ENCODE measurements at places on chromosomes 1 and 21. TPM values are rescaled to one million over a fixed set of nuclear protein-coding genes. Genes with fewer than 3 reads are reported as not detected.

DNA sequence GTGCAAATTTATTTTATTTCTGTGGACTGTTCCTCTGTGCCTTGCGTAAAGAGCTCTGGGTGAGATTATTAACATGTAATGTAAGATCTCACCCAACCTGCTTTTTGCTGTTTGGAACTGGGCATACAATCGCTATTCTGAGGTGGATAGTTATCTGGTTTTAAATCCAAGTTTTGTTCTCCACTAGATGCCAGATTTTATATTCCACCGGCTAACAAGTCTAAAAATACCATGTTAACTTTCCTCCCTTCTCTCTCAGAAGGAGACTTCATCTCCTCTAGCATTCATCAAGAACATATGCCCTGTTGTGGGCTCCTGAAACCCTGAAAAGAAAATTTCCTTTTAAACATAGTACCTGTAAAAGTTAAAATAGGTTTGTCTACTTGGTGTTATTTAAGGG lies 56.4 kb downstream of the C1orf21 start:
- DNase-seq: no peak

GRCh38 chr1:23210963-23211362 lies 6.3 kb downstream of the HTR1D start:
- DNase-seq: no peak

DNA sequence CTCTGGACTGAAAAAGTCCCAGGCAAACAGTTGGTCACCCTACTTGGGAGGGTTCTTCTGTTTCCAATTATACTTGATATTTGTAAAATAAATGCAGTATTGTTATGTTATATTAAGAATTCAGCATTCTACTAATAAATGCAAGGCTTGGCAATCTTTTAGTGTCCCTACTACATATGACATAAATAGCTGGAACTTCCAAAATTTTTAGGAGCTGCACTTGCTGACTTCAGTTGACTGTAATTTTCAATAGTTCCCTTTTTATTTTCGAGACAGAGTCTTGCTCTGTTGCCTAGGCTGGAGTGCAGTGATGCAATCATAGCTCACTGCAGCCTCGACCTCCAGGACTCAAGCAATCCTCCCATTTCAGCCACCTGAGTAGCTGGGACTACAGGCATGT lies 20.0 kb downstream of the FOXD3 start:
- no peak for DNase-seq

DNA sequence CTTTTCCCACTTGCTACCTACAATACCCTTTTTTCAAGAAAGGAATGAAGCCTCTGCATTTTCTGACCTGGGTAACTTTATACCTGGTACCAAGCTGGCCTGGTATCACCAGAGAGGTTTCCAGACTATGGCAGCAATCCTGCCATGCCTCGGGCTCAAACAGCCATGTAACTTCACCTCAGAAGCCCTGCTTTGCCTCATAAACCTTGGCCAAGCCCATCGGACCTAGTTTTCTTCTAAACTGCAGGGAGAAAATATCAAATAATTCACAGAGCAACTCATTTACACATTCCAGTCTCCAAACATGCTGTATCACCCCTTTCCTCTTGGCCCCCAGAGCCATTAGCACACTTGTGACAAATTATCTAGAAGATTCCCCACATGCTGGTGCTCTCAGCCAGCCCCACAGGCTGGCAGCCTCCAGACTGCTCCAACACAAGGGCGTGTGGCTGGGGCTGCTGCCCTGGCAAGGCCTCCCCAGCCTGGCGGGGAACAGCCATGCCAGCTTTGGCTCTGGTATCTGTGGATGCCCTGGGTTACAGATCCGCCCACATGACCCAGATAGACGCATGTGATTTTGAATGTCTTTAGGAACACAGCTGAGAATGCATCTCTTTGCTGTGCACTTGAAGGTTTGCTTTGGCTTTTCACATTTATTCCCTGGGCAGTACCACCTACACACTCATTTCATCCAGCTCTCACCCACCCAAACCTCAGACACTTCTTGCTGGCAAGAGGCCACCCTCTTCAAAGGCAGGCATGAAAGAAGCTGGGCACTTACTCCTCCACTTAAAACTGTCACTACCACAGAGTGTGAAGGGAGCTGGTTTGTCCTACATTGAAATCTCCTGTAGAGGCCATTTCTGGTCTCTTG lies 70.0 kb upstream of the BCAR3 start:
- no peak for DNase-seq

GRCh38 chr21:46185716-46186115 lies 1.5 kb upstream of the SPATC1L start:
- DNase-seq: no peak

- peak; percentile 64 for DNase-seq
Measured at GRCh38 chr1:228150461-228151179, 890 bp downstream of the GJC2 start.

BLZF1 gene
- total RNA-seq: 24.9 TPM

- DNase-seq: no peak
Measured at GRCh38 chr1:240935920-240936319, 324.0 kb upstream of the GREM2 start.

DNA sequence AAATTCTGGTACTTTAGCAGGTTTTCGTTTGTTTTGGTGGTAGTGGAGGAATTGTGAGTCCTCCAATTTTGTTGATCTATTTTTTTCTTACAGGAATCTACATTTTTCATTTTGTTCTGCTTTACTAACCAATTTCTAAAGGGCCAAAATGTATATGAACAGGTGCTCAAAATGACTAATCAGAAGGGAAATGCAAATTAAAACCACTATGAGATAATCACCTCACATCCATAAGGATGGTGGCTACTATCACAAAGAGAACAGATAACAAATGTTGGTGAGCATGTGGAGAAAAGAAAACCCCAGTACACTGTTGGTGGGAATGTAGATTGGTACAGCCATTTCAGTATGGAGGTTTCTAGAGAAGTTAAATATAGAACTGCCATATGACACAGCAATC lies 134.2 kb downstream of the LMO4 start:
- DNase-seq: no peak

DNA sequence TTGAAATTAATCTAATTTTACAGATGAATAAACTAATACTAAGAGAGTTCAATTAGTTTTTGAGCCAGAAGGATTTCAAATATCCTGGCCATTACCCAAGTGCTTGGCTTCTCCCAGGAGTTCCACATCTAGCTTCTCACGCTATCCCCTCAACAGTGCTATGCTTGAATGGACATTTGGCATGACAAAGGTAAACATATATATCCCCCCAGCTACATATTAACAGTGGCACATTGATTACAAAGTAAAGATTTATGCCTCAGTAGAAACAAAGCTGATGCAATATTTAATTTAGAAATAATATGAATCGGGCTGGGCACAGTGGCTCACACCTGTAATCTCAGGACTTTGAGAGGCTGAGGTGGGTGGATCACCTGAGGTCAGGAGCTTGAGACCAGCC lies 434.6 kb upstream of the PRMT6 start:
- no peak for DNase-seq

DNA sequence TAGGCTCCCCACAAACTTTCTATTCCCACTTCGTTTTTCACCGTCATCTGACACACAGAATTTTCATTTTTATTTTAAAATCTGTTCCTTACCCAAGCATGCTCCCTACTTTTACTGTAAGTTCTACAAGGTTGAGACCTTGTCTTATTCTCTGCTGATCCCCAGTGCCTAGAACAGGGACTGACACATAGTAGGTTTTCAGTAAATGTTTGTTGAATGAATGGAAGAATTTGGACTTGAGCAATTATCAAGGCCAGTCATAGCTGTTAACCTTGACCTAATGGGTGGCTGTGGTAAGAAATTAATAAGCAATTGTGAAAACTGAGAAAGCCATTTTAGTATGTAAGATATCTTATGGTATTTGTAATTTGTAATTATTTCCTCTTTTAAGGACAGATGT lies 71.1 kb downstream of the LAMC1 start:
- no peak for DNase-seq

PGLYRP4 gene
- not detected for total RNA-seq

DNA sequence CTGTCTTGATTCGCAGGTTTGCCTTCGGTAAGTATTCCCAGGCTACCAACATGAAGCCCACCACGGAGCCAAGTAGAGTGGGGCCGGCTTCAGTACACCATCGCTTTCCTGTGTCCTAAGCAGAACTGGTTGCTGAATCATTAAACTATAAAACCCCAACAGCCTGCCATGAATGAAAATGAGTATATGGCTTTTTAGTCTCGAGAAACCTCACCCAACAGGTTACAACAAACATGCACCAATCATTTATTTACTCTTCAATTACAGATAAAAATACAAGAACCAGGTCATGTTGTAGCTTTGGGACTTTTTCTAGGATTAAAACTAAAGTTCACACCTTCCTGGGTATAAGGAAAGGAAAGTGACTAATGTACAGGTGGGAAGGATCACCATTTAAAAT lies 7.6 kb downstream of the TMPRSS2 start:
- no peak for DNase-seq

- DNase-seq: peak; percentile 15
Measured at GRCh38 chr21:22575165-22575584, 1577.0 kb downstream of the NCAM2 start.

ELF3 gene
- total RNA-seq: under 0.01 TPM

CSRP1 gene
- total RNA-seq: 12.2 TPM
